ENCODE measurements at places on chromosomes 5 and 9.
A peak's percentile ranks its signal among the peaks of the same experiment; 100 is the strongest.

DNA sequence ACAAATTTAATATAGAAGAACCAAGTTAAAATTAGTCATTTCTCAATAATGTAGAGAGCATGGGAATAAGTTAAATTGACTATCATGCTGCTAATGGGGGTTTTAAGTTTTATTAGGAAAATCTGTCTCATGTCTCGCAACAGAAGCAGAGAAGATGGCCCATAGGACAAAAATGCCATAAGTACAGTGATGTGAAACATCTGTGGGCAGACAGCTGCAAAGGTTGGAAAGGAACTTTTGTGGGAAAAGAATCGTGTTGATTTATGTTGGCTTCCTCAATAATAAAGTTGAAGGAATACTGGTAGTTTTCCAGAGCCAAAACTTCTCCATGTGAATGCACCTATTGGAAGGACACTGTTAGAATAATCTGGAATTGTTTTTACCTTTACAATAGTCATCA lies 44.8 kb downstream of the VCAN start:
- no peak for DNase-seq

DNA sequence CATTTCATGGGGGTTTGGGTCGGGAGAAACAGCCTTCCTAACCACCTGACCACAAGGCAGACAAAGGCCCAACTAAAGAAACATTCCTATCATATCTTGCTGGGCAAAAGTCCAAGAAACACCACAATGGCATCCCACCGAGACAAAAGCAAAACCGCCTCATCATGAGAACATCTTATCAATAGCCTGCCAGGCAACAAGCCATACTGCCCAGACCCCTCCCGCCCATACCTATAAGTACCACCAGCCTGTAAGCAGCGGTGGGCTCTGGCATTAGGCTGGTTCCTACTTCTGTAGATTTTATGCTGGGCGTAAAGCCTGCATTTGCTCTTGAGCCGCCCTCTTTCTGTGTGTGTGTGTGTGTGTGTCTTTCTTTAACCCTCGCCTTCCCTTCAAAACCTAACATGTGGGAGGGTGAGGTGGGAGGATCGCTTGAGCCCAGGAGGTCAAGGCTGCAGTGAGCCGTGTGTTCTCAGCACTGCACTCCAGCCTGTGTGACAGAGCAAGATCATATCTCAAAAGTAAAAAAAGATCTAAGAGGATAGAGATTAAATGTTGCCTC lies 56.9 kb downstream of the PDE6A start:
- DNase-seq: peak; percentile 96

- DNase-seq: no peak
Measured at GRCh38 chr5:162227075-162227474, 159.5 kb downstream of the GABRG2 start.

GRCh38 chr5:168721002-168721753 lies 142.0 kb upstream of the PANK3 start:
- DNase-seq: no peak
